Activated naive CD8-positive, alpha-beta T cell treated with anti-CD3 and anti-CD28 coated beads, Interleukin-2, amount 50 U/mL, for 16 hours (primary cell): ENCODE measurements at places on chromosomes 3 and 15.

DNA sequence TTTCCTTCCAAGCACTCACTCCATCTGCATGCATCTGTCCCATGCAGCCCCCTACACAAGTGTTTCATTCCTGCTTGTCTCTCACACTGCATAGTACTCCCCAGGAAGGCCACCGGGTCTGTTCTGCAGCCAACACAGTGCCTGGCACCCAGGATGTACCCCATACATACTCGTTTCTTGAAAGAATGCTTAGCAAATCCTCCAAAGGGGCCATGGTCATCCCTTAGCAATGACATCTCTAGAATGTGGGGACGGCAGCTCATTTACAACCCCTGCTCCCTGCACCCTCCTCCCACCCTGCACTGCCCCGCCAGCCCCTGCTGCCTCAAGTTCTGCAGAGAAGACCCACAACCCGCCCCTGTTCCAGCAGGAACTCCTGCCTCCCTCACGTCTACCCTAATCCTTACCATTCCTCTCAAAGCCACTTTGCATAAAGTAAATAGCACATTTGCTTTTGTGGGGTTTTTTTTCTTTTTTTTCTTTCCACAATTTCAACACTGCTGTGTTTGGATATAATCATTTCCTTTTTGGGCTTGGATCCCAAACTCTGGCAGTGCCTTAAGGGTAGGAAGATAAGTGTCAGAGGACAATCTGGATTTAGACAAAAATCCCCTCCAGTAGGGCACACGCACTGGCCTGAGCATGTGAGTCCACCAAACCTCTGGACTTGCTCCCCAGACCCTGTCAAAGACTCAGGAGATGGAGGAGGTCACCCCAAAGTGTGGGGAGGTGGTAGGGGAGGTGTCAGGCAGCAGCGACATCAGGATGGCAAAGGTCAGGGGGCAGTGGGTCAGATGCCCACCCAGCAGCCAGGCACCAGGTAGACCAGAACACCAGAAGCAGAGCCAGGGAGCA is 68.4 kb downstream of the MEGF11 start:
- DNase-seq = no peak

GRCh38 chr3:140848666-140849065 is 93.0 kb upstream of the SLC25A36 start:
- DNase-seq = no peak

GRCh38 chr3:112818289-112818688 is 28.4 kb downstream of the CD200R1L start:
- no peak for DNase-seq

GRCh38 chr3:32860499-32860898 is 42.7 kb downstream of the TRIM71 start:
- DNase-seq = no peak

DNA sequence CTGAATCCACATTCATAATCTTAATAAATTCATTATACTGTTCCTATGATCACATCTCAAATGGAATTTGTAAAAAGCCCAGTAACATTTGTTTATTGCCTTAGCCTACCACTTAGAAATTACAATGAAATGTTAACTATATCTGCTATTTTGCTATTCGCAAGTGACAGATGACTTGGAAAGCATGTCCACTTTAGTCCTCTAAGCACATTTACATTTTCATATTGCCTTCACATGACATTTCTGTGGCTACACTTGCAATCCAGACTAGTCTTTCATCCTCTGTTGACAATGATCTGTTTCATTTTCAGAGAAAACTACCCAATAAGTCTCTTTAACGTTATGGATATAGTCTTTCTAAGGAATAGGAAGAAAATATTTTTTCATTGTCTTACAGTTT is 741.8 kb downstream of the FHIT start:
- no peak for DNase-seq

GRCh38 chr15:74252291-74252690 is 16.2 kb downstream of the CCDC33 start:
- no peak for DNase-seq

DNA sequence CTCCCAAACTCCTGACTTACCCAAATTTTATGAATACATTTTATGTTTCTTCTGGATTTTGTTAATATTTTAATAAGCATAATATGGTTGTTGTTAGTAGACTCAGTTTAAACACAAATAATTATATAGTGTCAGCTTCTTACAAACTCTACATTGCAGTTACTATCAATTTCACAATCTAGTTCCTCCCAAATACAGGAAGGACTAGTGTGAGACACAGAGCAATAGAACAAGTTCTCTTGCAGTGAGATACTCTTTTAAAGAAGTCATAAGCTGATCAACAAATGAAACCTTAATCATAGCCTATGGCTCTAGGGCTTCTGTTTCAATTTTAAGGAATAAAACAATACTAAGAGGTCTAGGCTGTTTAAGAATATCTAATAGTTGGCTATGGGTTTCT is 86.1 kb downstream of the SAMMSON start:
- no peak for DNase-seq

- DNase-seq = no peak
These were observed 1.3 kb downstream of the FEM1B start for GRCh38 chr15:68278595-68279405.

DNA sequence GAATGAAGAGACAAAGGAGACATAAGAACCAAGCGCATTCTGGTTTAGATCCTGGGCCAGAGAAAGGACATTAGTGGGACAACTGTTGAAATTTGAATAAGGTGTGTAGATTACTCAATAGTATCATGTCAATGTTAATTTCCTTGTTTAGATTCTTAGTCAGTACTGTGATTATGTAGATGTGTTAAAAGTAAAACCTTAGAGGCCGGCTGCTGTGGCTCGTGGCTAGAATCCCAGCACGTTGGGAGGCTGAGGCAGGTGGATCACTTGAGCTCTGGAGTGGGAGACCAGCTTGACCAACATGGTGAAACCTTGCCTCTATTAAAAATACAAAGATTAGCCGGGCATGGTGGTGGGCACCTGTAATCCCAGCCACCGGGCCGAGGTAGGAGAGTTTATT is 26.7 kb downstream of the CYP8B1 start:
- DNase-seq = no peak

DNA sequence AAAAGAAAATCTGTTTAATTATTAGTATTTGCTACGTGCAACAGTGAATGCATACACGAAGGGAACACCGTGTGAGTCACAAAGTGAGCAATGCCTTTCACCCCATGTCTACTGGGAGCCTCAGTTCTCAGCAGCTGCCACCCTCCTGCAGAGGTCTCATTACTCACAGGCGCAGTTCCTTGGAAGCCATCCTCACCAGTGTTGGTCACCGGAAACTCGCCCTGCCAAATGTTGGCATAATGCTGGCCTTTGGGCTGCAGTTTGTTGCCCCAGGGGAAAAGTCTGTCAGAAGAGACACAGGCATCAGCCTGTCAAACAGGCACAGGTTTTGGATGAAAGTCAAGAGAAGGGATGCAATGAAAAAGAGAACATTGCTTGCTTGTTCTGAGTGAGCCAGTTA is 50.1 kb downstream of the SUMF1 start:
- DNase-seq = no peak

DNA sequence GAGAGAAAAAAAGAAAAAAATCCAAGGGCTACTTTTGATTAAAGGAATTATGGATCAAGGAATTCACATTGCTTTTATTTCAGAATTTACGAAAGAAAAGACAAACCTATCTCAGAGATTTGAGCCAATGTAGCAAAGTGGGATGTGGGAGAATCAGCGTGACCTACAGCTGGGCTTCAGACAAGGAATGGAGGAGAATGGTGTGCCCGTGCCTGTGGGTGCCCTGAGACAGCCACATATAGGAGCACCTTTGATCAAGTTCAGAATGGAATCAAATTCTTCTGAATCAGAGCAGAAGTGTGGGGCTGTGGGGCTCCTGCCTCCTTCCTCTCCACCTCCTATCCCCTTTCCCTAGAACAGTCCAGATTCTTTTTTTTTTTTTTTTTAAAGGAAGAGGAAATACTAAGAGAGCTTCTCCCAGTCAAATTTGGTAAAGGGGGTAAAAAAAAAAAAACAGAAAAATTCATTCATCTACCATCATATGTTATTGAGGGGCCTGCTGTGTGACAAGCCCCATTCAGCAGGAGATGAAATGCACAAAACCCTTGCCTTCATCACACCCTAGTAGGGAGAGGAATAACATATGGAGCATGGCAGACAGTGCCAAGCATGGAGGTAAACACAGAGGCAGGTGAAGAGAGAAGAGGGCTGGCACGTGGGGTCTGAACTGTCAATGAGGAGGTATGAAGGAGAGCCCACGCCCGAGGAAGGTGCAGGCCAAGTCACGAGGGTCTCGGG is 25.0 kb upstream of the MUSTN1 start:
- no peak for DNase-seq
